Stromal cell of bone marrow (primary cell): ENCODE measurements at places on chromosomes 4 and X.

- no peak for DNase-seq
These were observed 25.9 kb upstream of the HMX1 start for GRCh38 chr4:8897251-8898167.

DNA sequence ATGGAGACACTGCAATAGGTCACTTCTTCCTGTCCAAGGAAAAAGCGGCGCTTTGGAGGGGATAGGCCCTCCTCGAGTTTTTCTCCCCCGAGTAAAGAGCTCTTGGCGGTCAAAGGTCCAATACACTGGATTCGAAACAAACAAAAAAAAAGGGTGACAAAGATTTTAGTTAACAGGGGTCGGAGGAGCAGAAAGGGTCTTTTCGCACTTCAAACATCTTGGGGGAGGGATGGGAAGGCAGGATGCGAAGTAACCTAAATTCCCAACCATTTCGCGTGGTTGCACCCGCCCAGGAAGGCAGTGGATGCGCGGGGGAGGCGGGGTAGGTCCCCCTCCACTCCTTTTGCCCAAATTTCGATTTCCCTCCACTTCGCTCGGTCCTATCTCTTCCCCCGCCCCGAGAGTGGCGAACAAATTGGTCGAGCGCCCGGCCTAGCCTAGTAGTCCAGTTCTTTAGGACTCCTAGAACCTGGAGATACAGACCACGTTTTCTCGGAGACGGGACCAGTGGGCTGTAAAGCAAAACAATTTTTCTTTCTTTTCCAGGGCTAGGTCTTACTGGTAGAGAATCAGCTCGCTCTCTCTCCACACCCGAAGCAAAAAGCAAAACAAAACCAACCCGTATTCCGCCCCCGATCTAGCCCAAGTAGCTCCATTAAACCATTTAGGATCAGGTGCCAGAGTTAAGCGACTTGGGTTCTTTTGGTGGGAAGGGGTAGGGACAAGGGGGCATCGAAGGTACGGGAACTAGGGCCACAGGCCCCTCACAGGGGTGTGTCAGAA, 2.0 kb upstream of the STAG2 start:
- DNase-seq, result no peak

GRCh38 chr4:45004847-45005565, 278.6 kb upstream of the GNPDA2 start:
- no peak for DNase-seq

DNA sequence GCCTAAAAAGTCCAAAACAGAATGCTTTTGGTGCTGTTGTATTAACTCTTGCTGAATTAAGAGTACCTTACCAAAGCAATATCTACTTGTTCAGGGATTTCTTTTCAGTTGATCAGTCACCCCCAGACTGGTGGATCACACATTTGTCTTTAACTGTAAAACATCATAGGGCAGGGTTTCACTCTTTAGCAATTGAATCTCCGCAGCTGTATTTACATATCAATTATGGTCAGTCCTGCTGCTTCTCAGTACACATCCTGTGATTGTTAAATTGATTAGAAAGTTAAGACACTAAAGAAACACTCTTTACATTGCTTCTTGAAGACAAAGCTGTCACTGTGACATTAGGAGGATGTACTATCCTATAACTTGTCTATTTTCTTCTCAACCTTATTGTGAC, 277.1 kb upstream of the ADGRL3 start:
- no peak for DNase-seq
